ENCODE measurements at places on chromosomes 1 and 21. TPM values are rescaled to one million over a fixed set of nuclear protein-coding genes. Genes with fewer than 3 reads are reported as not detected.

Gene LCE7A
- total RNA-seq: not detected

Gene CNIH3
- 1.9 TPM for total RNA-seq

Gene HLX
- total RNA-seq: 11.7 TPM

Gene MRPL24
- total RNA-seq: 40.9 TPM

Gene KRTAP10-2
- not detected for total RNA-seq

Gene WNT4
- total RNA-seq: 0.15 TPM

Gene DCDC2B
- total RNA-seq: not detected

Gene ATAD3C
- total RNA-seq: not detected

Gene MAP3K6
- total RNA-seq: 6.4 TPM

Gene LCE6A
- not detected for total RNA-seq

Gene SLC9C2
- not detected for total RNA-seq

Gene NMNAT1
- total RNA-seq: 12.6 TPM

Gene AXDND1
- total RNA-seq: under 0.01 TPM

Gene VCAM1
- 14.3 TPM for total RNA-seq

Gene AADACL4
- not detected for total RNA-seq

Gene CLCA2
- total RNA-seq: under 0.01 TPM

Gene IRF2BP2
- total RNA-seq: 62.9 TPM

Gene HPCAL4
- total RNA-seq: not detected

Gene MPL
- total RNA-seq: not detected

Gene DYNLT4
- not detected for total RNA-seq
